ENCODE measurements at places on chromosomes 7 and 10.
A peak's percentile ranks its signal among the peaks of the same experiment; 100 is the strongest.

DNA sequence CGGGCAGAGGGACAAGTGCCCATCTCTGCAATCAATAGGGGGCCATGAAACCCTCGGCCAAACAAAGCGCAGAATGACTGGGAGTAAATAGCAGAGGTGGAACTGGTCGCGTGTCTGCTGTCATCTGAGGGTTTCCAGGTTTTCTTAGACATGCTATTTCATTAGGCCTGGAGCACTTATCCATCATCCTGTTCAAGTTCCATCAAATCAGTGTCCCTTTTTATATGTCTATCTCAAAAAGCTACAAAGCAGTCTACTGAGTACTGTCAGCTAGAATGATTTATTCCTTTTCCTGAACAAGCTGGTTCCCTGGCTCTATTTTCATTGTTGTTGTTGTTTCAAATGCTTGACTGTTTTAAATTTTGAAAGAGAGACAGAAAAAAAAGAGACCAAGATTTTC, 590.5 kb downstream of the PARD3 start:
- DNase-seq, result no peak

GRCh38 chr10:19803676-19804075, 12.6 kb upstream of the PLXDC2 start:
- DNase-seq, result no peak

- DNase-seq, result peak; percentile 26
These were observed 166.9 kb upstream of the RNF32 start for GRCh38 chr7:156473476-156474240.

DNA sequence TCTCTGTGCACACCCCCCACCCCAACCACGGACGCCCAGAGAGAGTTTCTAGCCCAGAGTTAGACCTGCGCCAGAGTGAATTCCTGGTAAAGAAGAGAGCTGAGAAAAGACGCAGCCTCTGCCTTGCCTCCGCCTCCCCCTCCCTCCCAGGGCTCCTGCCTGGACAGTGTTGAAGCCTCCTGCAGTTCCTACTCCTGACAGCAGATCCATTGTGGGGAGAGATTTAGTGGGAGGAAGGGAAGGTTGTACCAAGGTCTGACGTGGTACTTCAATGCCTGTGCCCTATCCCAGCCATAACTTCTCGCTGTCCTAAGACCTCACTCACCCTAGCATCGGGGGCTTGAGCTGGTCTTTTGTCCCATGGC, 952 bp downstream of the SRRM3 start:
- DNase-seq, result no peak

- DNase-seq, result no peak
These were observed 208.2 kb downstream of the CDK14 start for GRCh38 chr7:90804370-90804769.

DNA sequence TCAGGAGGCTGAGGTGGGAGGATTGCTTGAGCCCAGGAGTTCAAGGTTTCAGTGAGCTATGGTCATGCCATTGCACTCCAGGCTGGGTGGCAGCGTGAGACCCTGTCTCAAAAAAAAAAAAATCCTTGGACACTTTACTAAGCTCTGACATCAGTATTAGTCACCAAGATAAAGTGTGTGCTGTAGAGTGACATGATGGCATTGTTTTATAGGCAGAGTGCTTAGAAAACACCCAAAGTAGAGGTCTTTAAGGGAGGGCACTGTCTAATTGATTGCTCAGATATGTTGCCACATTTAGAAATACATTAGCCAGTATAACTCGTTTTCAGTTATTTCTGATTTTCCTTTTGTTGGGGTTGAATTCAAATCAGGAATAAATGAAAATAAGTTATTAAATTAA, 235.9 kb downstream of the REEP3 start:
- no peak for DNase-seq

Data from neural crest cell (in vitro differentiated cells).